Activated CD4-positive, CD25-positive, alpha-beta regulatory T cell treated with anti-CD3 and anti-CD28 coated beads, Interleukin-2, amount 50 U/mL, for 16 hours (primary cell): ENCODE measurements at places on chromosomes 16 and 17.

GRCh38 chr16:25126820-25127232, 15.3 kb downstream of the LCMT1 start:
- no peak for DNase-seq

DNA sequence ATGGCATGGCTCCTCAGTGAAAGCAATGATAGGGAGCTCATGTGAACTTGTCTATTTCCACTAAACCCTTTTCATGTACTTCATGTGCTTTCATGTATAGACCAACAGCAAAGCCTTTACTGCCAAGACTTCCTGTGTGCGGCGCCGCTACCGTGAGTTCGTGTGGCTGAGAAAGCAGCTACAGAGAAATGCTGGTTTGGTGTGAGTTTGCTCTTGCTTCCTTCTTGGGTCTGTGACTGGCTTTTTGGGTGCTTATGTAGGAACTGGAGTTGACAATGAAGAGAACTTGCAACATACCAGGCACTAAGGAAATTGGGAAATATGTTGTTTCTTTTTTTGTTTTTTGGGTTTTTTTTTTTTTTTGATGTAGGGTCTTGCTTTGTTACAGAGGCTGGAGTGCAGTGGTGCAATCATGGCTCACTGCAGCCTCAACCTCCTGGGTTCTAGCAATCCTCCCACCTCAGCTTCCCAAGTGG, 5.7 kb downstream of the SNX11 start:
- no peak for DNase-seq

DNA sequence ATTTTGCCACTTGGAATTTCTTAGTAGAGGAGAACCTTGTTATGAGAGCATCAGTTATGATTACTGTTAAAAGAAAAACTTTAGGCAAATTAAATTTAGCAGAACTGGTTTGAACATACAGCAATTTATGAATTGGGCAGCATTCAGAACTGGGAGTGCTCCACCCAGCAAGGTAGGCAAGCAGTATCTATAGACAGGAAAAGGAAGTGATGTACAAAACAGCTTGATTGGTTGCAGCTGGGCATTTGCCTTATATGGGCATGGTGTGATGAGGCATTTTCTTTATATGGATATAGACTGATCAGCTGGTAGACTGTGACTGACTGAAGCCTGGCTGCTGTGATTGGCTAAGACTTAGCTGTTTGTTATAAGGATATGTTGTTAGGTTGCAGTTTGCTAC, 17.6 kb upstream of the CYLD start:
- DNase-seq = no peak

- no peak for DNase-seq
Observed at GRCh38 chr17:18324140-18325050, 9.3 kb downstream of the SMCR8 start.

- DNase-seq = no peak
Observed at GRCh38 chr17:79630821-79631639, 20.2 kb upstream of the RBFOX3 start.

GRCh38 chr17:82933911-82934310, 94.1 kb upstream of the ZNF750 start:
- no peak for DNase-seq

DNA sequence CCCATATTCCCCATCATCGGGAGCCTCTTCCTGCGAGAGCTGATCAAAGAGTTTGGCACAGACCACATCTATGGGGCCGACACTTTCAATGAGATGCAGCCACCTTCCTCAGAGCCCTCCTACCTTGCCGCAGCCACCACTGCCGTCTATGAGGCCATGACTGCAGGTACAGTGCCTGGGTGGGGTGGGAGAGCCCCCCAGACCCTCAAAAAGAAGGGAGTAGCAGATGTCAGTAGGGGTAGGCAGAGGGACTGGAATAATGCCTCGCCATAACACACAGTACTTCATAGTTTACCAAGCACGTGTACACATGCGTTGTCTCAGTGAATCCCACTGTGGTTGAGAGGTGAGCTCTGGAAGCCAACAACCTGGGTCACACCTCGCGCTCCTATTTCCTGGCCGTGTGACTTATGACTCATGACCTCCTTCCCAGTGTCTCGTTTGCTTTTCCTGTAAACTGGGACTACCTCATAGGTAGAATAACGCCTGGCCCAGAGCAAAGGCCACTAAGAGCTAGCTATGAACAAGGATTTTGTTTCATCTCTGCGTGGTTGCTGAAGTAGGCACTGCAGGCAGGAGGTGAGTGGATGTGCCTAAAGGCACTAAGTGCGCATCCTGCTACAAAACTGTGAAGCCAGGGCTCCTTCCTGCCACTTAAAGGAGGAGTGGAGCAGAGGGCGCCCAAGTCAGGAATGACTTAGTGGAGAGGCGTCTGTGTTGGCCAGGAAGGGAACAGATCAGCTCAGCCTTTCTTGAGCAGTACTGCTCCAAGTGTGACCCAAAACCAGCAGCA, 5.2 kb downstream of the NAGLU start:
- DNase-seq = no peak

DNA sequence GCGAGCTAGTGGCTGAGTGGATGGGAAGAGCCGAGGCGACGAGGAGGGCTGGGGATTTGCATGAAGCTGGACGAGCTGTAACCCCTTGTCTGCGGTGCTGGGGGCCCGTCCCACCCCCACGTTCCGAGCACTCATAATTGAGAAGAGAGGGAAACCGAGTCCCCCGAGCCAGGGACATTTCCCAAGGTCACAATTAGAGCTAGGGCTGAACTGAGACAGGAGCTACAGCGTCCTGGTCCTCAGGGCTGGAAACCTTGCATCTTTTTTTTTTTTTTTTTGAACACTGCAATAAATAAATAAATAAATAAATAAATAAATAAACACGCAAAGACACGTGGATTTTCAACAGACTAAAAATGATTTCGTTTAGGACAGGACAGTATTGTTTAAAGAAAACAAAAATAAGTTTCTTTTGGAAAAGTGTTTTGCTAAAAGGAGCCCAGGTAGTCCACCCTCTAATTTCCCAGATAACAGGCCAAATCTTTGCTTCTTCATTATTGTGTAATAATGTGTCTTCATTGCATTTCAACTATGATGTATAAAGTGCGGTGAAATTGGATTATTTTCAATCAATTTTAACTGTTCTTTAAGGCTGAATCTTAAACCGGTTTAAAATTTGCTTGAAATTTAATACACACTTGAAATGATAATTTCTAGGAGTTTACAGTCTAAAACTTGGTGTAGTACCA, 992 bp downstream of the GDPD1 start:
- DNase-seq = no peak

DNA sequence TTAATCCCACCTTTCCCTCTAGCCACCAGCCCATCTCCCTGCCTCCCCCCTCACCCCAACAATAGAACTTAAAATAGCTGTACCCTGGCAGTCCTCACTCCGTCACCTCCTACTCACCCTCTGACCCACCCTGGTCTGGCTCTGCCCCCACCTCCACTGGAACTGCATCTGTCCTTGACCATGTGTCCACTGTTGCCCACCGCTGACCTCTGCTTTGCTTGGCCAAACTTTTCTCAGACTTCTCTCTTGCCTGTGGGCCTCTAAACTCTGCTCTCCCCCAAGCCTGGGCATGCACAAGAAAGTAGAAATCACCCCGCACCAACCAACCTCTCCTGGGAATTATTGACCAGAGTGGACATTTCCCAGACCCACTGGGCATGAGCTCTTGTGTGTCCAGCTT, 169.8 kb downstream of the WSCD1 start:
- DNase-seq = no peak

- DNase-seq = no peak
Observed at GRCh38 chr17:70989280-70989679, 819.9 kb downstream of the KCNJ2 start.

DNA sequence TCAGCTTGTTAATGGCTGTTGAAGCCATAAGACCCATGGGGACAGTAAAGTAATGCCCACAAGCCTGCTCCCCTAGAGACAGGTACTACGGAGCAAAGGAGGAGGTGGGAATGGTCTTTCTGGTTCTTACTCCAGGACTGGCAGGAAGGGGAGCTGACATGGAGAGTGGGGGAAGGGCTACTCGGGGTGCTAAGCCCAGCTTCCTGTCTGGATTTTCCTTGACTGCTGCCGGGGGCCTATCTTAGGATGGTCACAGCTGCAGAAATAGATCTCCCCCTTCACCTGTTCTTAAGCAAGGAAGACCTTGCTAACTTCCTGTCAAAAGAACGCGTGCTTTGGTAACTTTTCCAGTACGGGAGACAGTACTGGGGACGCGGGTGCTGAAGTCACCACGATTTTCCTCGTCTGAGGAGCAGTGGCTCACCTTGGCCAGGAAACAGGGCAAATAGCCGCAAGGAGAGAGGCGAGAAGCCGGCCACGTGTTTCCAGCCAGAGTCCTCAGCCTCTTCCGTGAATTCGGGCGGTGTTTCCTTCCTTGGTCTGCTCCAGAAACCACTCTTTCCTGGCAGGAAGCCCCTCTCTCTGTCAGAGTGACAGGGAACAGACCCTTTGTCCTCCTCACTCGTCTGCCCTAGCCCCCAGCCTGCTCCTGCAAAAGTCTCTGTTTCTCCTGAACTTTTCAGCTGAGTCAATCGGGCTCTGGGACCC, 656 bp upstream of the PRR29 start:
- DNase-seq = no peak

GRCh38 chr17:41539071-41539492, 11.0 kb upstream of the KRT19 start:
- DNase-seq = no peak

DNA sequence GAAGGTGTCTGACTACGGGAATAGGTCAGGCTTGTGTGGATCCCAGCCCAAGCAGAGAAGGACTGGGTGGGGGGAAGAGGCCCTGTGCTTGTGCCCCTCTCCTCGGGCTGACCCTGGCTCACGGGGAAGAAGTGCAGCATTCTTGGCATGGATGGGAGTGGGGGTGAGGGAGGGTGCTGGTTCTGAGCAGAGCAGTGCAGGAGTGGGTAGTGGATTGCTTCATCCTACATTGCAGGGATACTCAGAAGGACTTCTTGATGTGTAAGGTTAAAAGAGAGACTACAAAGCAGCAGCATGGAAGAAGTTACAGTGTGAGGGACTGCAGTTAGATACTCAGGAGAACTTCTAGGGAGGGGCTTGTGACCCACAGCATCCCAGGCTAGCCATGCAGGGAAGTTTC, 2.1 kb downstream of the ARHGAP23 start:
- no peak for DNase-seq
